Heart left ventricle (tissue), 16 donors: ENCODE measurements at places on chromosomes 1 and 21. TPM values are rescaled to one million over a fixed set of nuclear protein-coding genes. Genes with fewer than 3 reads are reported as not detected.

Gene ACTL8
- not detected for polyA plus RNA-seq

Gene CLCA4
- polyA plus RNA-seq = not detected

Gene RGS1
- 6.3 TPM for polyA plus RNA-seq

Gene CRYBG2
- polyA plus RNA-seq = not detected

Gene PLEKHG5
- polyA plus RNA-seq = 7.2 TPM
